GM19239 (cell line): ENCODE measurements at places on chromosomes 11 and 22.
A peak's percentile ranks its signal among the peaks of the same experiment; 100 is the strongest.

- no peak for DNase-seq
These were observed 30.7 kb downstream of the TOM1 start for GRCh38 chr22:35330258-35330861.

DNA sequence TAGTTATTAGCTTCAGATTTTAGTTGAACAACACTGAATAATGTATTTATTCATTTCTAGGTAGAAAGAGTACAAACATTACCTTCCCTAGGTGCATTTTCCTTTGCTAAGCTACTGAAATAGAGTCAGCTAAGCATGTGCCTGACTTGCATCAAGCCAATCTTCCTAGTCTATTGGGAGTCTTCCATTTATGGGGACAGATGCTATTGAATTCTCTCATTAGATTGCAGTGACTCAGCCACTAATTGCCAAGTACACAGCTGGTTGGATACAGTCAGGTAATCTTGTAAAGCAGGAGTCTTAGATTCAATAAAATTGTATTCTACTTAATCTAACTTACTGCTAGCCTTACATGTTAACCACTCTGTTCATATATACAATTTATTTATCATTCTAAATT, 55.2 kb upstream of the RPS13 start:
- DNase-seq: no peak

GRCh38 chr22:43267332-43267980, 75.7 kb downstream of the SCUBE1 start:
- DNase-seq: no peak

GRCh38 chr11:120658071-120658423, 146.5 kb downstream of the GRIK4 start:
- no peak for DNase-seq

GRCh38 chr11:26847459-26847858, 125.6 kb upstream of the SLC5A12 start:
- no peak for DNase-seq

GRCh38 chr11:107490836-107491235, 33.2 kb upstream of the CWF19L2 start:
- no peak for DNase-seq

DNA sequence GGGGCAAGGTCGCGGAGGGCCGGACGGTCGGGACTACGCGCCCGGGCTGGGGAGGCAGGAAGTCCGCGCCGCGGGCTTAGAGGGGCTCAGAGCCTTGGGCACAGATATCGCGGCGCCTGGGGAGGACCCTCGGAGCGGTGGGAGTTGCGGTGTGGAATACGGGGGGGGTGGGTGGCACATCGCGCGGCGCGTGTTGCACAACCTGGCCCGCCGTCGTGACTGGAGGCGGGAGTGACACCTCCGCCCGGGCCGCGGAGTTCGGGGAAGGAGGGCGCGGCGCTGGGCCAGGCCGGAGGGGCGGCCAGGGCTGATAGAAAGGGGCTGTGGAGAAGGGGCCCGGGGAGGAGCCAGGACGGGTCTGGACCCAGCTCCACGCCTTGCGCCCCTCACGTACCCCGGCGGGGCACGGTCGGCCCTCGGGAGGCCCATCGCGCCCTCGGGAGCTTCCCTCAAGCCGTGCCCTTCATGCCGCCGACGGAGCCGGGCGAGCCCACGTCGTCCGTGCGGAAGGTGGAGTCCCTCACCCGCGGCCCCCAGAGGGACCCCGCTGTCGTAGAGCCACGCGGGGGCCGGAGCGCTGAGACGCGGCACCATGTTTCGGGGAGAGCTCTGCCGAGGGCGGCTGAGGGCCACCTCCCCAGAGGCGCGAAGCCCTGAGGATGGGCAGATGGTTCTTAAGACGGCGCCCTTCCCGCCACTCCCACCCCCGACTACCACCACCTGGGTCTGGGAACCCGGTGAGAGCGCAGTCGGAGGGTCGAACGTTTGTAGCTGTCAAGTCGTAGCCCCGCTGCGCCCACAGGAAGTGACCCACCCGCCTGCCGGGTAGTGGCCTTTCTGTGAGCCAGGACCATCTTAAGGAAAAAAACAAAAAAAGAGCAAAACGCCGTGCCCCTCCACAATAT, 729 bp downstream of the IL17RA start:
- DNase-seq: no peak

DNA sequence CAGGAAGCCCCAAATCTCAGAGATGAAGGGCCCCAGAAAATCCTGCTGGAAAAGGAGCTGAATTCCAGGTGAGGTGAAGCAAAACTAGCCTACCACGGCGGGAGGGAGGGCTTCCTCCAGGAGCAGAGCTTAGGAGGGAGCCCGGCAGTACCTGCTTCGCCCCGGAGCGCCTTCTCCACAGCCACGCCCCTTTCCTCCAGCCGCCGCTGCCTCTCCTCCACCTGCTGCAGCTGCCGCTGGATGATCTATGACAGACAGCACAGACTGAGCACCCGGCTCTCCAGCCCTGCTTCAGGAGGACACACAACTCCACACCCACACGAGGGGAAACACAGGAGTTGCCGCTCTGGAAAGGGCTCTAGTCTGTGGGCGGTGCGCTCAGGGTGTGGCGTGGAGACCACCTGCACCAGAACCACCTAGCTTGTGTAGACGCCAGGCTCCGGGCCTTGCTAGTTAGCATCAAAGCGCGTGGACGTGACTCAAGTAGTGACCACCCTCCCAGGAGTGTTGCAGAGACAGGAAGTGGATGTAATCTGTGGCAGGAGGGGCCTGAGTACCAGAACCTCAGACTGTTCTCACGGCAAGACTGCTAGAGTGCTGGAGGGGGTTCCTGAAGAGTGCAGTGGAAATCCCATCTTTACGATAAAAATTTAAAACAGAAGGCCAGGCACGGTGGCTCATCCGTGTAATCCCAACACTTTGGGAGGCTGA, 34.6 kb upstream of the BID start:
- no peak for DNase-seq

- DNase-seq: no peak
These were observed 3.3 kb upstream of the BACE1 start for GRCh38 chr11:117319214-117319840.

- DNase-seq: no peak
These were observed 27.1 kb downstream of the SYT13 start for GRCh38 chr11:45258982-45259530.

DNA sequence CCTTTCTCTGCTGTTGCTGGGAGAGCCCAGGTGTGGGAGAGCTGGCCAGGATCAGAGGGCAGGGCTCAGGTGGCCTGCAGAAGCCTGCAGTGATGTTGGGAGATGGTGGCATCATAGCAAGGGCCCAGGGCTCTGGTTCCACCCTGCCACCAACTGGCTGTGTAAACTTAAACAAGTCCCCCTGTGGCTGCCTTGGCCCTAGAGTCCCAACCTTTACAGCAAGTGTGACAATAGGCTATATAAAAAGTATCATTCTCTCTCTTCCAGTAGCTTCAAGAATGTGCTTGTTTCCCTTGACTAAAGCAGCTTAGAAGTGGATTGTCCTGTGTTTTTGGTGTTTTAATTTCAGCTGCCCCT, 201.8 kb upstream of the E2F8 start:
- no peak for DNase-seq

- no peak for DNase-seq
These were observed 695.5 kb downstream of the FAM181B start for GRCh38 chr11:82038154-82038553.

- no peak for DNase-seq
These were observed 452 bp downstream of the BIRC3 start for GRCh38 chr11:102317768-102318103.

GRCh38 chr11:3178349-3178748, 13.2 kb upstream of the OSBPL5 start:
- no peak for DNase-seq

- DNase-seq: no peak
These were observed 62.1 kb downstream of the TCF20 start for GRCh38 chr22:42208362-42208761.

GRCh38 chr11:123246749-123247495, 51.9 kb upstream of the CLMP start:
- DNase-seq: peak; percentile 64

DNA sequence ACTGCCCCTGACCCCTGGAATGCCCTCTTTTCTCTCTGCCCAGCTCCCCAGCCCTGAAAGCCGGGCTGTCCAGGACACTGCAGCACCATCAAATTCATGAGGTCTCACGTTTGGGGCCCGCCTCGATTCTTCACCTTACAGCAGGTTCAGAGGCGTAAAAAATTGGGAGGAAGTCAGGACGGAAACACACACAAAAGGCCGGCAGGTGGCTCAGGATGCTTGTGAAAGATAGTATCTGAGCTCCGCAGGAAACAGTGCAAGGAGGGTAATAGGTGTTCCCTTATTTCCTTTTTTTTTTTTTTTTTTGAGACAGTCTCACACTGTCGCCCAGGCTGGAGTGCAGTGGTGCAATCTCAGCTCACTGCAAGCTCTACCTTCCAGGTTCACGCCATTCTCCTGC, 4.1 kb downstream of the RFPL2 start:
- DNase-seq: no peak

DNA sequence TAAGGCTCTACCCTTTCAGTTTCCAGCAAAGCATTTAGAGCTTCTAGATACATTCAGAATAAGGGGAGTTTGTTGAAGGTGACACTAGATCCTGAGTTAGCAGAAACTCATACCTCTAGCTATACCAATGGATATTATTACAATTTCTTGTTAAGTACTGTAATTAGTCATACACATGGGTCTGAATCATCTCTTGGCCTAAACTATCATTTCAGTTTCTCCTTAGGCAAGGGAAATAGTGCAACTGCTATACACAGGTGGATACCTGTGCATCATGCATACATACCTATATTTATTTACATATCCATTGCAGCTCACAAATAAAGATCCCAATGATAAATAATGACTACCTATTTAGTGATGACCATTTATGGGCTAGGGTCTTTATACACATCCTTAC, 45.1 kb upstream of the PAX6 start:
- DNase-seq: no peak

DNA sequence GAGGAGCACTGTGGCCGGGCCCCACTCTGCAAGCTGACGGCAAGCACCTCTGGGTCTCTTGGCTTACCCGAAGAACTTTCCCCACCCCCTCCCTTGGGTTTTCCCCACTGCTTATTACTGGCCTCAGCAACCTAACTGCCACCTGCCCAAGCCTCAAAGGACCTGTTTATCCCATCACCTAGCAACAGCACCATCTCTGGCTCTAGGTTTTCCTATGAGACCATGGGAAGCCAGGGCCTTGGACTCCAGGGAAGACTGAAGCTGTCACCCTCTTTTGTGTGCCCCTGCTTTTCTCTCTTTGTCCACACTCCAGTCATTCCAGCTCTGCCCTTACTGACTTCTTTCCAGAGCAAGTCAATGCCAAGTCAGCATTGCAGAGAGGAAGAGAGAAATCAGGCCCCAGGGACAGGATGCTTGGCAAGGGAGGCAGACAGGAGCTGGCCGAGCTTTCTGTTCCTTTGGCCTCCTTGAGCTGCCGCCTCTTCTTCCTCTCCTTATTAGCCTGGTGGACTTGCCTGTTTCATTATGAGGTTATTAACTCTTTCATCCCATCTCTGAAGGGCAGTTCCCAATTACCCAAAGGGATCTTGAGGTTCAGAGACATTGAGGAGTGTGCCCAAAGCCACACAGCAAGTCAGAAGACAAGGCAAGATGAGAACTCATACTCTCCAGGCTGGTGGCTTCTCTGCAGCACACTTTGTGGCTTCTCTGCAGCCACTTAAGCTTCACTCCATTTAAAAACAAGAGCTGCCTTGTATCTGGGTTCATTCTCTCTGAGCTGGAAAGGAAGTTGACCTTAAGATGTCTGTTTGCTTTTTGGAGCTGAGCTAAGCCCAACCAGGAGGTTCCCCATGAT, at the start of gene SMIM35:
SMIM35 (minus strand) TSS at position 51 of the 856 bp plus-strand sequence. CDS start 206 bp downstream, outside the sequence.
- DNase-seq: no peak

DNA sequence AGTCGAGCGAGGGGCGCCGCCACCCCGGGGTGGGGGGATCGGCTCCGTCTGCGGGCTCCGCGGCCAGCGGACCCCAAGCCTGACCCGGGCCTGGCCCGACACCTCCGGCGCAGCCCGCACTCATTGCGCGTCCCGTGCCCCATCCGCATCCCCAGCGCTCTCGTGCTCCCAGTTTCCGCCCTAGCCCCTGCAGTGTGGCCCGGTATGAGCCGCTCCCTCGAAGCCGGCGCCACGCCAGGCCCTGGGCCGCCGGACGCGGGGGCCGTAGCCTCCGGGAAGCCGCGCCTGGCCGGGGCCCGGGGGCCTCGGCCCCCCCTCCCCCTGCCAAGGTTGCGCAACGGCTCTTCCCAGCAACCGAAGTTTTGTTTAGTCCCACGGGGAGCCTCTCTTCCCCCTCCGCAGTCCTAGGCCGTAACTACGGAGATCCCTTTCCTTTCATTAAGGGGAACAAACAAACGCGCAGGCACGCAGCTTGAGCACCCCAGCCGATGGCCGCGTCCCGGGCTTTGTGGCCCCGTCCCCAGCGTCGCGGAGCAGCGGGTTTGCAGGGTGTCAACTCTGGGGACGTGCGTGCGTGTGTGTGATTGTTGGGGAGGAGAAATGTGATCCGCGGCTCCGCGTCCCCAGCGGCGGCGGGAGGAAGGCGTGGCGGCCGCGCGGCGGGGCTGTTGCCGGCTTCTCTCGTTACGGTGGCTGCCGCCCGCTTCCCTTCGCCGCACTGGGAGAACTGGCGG, 883 bp downstream of the HIPK3 start:
- DNase-seq: peak; percentile 37

- no peak for DNase-seq
These were observed 59.0 kb downstream of the ARL14EP start for GRCh38 chr11:30381879-30382278.

DNA sequence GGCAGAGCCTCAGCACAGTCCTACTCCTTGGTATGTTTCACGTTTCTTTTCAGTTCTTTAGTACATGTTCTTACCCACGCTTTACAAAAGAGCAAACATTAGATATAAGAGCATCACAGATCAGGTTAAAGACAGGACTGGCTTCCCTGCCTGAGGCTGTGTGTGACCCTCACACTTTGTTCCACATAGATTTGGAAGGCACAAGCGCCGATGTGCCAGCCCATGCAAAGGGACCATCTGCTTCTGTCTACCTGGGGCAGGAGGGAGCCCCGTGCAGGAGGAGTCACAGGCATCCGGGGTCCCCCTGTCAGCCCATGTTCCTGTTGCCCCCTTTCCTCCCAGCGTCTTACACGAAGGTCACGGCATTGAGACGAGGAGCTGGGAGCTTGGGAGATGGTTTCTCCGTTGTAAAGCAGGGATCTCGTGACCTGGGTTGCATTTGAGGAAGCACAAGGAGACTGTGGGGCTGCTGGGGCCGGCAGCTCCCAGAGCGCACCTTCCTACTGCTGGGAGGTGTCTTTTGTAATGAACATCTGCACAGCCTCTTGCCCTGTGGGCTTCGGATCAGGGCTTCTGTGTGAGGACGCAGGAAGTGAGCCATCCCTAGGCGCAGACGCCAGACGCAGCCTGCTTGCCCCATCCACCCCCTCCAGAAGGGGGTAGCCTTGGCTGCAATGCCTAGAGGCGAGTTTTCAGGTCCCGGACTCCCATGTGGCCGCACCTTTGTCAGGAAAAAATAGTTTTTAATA, 72.6 kb downstream of the SCN3B start:
- DNase-seq: no peak

- no peak for DNase-seq
These were observed 14.4 kb downstream of the FBLN1 start for GRCh38 chr22:45516923-45517675.

DNA sequence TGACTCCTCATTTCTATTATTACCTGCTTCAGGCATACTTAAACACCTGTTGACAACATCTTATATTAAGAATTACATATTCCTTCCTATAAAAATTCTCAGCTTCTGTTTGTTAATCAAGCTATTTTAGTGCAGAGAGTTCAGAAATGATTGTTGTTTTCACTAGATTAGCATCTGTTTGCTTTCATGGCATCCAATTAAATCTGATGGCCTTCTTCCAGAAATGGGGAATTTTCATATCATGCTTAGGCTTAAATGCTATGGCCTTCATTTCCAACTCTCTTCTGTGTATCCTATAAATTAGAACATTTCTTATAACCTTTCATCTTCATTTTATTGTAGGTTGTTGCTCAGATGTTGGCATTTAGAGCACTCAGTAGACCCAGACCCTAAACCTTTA, 180.0 kb downstream of the WNT11 start:
- DNase-seq: no peak
